ENCODE measurements at places on chromosomes 6 and 20.

DNA sequence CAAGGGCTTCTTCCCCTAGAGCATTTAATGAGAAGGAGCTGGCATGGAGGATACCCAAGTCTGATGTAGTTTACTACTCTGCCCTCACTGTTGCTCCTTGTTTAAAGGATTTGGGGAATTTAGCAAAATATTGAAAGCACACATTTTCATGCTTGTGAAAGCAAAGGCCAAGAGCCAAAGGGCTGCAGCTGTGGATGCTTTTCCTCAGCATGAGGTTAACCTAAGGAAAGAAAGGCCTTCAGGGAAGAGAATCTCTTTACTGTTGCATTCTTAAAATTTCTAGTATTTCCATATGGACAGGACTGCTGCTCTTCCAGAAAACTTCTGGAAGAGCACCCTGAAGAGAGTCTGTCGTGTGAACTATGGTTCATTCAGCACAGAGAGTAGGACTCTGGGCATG lies 45.9 kb upstream of the SASH1 start:
- DNase-seq = no peak

GRCh38 chr6:39777218-39777617 lies 15.0 kb upstream of the DAAM2 start:
- no peak for DNase-seq

DNA sequence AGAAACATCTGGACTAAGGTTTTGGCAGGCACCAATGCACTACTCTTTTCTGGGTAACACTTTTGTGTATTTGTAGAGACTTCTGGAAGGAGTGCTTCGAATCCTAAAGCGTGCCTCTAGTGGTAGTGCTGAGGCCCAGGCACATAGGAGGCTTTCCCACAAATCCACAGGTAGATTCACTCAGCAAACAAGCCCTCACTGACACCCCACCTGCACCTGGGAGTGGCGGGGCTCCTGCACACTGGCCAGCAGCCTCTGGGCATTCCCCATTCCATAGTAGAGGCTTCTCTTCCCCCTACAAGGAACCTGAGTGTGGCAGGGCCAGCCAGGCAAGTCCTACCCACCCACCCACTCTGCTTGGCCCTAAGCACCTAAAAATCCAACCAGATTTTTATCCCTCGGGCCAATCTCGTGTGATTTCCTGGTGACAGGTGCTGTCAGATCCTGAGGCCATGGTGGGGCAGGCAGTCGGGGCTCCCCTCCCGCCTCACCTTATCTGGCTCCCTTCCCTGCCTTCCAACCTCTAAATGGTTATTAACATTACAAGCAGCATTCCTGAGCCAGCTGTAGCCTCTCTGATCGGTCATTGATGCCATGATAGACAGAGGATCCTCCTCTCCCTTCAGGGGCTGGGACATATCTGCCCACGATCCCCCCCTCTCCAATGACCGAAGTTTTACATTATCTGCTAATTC lies 82.4 kb downstream of the SLC2A10 start:
- DNase-seq = no peak

DNA sequence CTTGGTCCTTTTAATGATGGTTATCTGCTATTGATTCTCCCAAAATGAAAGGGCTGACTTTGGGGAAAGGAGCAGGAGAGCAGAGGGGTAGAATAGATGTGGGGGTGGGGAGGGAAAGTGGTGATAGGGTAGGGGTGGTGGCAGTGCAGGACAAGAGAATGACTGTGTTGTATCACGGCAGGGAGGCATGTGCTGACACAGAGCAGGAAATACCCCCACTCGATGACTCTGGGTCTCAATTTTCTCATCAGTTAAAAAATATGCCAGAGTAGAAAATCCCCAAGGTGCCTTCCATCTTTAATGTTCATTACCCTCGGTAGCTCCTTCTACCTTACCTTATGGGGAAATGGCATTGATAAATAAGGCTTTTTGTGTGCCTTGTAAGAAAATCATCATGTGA lies 79.0 kb upstream of the ATXN1 start:
- DNase-seq = no peak

- no peak for DNase-seq
Observed at GRCh38 chr6:69784595-69785377, 12.0 kb downstream of the LMBRD1 start.

DNA sequence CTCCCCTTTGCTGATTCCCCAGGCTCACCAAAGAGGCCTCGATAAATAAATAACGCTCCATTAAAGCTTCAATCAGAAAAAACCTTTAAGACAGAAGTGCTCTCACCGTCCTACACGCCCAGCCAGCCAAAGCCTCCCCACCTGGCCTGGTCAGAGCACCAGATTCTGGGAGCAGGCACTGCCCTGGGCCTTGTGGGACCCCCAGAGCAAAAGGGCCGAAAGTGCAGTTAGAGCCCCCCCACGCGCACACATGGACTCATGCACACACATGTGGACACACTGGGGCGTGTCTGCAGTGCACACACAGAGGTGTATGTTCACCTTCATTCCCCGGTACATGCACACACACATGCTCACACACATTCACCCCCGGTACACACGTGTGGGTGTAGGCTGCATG lies 1.9 kb upstream of the NECAB3 start:
- DNase-seq = no peak

- no peak for DNase-seq
Observed at GRCh38 chr6:3509336-3509735, 52.5 kb upstream of the SLC22A23 start.

- no peak for DNase-seq
Observed at GRCh38 chr20:48209102-48209501, 423.8 kb upstream of the SULF2 start.

GRCh38 chr20:44032583-44033331 lies 118.1 kb downstream of the TOX2 start:
- no peak for DNase-seq

DNA sequence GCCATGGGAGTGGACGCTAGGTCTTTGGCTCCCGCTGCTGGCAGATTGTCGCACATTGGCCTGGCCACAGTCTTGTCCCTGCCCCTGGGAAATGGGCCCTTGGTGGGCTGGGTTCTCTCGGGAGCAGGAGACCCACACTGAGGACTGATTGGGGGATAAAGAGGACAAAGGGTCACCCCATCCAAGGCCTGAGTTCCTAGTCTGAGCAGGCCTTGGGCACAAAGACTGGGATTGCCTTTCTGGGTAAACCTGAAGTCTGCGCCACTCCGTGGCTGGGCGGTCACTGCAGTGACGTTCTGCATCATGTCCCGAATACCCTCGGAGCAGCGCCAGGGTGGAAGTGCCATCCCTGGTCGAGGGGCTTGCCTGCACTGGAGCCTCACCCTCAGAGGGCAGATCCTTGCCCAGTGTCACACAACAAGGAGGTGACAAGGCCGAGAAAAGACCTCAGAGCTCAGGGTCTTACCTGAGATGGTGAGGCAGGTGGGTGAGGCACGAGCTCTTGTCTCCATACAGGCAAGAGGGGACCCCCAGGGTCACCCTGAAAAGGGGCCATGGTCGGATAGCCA lies 36.1 kb upstream of the ZBP1 start:
- no peak for DNase-seq

GRCh38 chr6:71393471-71393870 lies 104.9 kb downstream of the OGFRL1 start:
- no peak for DNase-seq

GRCh38 chr6:139496654-139497344 lies 122.4 kb upstream of the CITED2 start:
- DNase-seq = no peak

DNA sequence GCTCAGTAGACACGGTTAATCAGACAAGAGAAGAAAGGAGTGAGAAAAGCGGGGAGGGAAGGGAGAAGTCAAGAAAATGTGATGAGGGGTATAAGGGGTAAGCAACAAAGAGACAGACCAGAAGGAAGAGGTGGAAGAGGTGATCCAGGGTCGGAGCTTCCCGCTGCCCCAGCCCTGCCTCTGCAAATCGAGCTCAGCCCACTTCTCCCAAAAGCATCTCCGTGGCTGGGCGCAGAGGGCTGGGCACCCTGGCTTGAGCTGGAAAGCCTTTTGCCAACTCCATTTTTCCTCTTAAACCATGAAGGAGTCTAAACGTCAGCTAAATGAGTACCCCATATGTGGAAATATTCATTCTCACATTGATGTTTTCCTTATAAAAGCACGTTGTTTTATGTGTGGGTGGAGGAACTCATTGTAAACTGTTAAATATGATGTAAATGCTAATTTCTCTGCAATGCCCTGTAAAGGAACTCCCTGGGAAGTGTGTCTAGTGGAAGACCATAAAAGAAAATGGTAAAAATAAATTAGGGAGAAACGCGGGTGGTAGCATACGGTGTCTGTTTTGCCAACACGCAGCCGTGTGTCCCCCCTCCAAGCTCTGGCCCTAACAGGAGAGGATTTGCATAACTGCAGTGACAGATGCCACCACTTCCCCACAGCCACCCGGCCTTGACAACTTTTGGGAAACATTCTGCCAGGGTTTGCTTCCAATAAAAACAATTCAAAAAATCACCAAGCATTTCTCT lies 55.2 kb upstream of the MAFB start:
- no peak for DNase-seq

- no peak for DNase-seq
Observed at GRCh38 chr6:143982968-143983367, 25.1 kb downstream of the PLAGL1 start.

GRCh38 chr6:47792216-47792733 lies 10.4 kb downstream of the OPN5 start:
- DNase-seq = no peak

DNA sequence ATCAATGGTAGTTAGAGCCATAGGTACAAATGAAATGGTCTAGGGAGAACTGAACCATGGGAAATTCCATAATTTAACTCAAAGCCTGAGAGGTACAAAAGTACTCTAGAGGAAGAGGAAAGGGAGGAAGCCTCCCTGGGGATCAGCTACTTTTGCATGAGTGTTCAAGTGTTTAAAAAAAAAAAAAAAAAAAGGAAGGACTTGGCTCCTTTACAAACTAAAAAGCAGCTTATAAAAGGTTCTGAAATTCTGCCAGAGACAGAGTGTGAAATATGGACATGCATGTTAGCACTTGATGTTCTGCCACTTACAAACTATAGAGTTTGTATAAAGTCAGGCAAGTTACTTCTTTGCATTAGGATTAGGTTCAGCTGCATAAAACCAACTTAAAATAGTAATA lies 290.0 kb downstream of the TBC1D7 start:
- no peak for DNase-seq

- DNase-seq = no peak
Observed at GRCh38 chr6:15536198-15536955, 126.5 kb downstream of the DTNBP1 start.

GRCh38 chr6:104322841-104323240 lies 536.9 kb downstream of the HACE1 start:
- no peak for DNase-seq

- DNase-seq = no peak
Observed at GRCh38 chr20:56995635-56996075, 270.8 kb downstream of the BMP7 start.

- peak; percentile 56 for DNase-seq
Observed at GRCh38 chr6:164039954-164040375, 625.4 kb downstream of the QKI start.

- no peak for DNase-seq
Observed at GRCh38 chr20:21361266-21361665, 36.1 kb downstream of the NKX2-4 start.

- no peak for DNase-seq
Observed at GRCh38 chr6:117870486-117871242, 36.4 kb upstream of the SLC35F1 start.

GRCh38 chr6:119430805-119431204 lies 81.2 kb upstream of the MAN1A1 start:
- DNase-seq = no peak

- no peak for DNase-seq
Observed at GRCh38 chr6:52554684-52555280, 22.1 kb downstream of the TRAM2 start.

DNA sequence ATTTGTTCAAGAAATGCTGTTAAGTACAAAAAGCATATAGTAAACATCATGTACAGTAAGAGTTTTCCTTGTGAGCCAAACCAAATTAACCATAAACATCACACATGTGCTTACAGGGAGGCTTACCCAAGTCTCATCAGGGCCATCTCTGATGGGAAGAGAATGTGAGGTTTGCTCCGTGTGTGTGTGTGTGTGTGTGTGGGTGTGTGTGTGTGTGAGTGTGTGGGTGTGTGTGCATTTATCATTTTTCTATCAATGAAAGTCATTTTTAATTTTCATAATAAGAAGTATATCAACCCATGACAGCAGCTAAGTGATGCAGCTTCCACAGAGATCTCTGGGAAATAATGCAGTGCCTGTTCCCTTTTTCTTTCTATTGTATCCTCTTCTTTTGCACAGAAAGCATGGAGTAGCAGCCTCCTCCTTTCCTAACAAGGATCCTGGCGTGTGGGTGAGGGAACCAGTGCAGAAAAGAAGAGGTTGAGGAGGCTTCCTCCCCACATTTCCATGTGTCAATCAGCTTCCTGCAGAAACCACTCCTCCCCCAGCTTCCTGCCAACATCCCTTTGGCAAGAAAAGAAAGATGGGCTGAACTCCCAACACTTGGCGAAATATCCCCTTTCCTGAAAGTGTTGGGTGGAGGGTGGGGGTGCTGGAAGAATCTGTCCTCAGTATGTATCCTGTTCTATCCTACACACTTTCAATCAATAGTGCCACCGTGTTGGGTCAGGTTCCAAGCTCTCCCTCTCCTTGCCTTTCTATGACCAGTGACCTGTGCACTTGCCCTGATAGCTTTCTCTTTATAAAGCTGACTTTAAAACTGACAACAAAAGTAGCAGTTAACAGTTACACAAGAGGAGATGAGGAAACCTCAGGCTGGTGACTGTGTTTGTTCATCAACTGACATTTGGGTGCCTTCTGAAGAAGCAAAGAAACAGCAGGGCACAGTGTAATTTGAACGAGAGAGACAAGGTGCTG lies 251.8 kb upstream of the CITED2 start:
- DNase-seq = no peak

DNA sequence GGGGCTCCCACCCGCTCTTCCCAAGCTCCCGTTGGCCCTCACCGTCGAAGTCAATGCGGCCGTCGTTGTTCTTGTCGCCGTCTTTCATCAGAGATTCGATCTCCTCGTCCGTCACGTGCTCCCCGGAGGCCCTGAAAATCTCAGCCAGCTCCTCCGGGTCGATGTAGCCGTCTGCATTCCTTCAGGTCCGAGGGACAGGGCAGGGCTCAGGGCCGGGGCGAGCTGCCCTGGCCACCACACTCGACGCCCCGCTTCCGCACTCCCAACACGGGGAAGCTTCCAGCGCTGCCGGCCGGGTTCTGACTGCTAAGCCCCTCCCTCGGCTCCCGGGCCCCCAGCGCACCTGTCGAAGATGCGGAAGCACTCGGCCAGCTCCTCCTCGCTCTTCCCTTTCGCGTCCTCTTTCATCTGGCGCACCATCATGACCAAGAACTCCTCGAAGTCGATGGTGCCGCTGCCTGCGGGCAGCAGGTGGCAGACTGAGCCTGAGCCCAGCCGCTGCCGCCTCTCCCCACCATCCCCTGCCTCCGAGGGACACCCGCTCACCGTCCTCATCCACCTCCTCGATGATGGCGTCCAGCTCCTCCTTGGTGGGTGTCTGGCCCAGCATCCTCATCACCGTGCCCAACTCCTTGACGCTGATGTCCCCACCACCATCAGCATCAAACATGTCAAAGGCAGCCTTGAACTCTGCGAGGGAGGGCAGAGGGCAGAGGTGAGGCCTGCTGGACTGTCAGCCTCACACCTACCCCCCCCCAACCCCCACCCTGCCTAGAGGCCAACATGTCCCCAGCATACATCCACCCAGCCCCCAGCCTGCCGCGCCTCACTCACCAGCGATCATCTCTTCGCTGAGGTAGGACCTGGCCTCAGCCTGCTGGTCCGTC lies 2.9 kb downstream of the TNNC2 start:
- peak; percentile 60 for DNase-seq

GRCh38 chr6:31614075-31614619 lies 887 bp upstream of the AIF1 start:
- DNase-seq = no peak

GRCh38 chr20:44516491-44516890 lies 5.4 kb downstream of the SERINC3 start:
- DNase-seq = no peak
